Ureter (tissue), 1 donor: ENCODE measurements at places on chromosomes 1 and 21.

DNA sequence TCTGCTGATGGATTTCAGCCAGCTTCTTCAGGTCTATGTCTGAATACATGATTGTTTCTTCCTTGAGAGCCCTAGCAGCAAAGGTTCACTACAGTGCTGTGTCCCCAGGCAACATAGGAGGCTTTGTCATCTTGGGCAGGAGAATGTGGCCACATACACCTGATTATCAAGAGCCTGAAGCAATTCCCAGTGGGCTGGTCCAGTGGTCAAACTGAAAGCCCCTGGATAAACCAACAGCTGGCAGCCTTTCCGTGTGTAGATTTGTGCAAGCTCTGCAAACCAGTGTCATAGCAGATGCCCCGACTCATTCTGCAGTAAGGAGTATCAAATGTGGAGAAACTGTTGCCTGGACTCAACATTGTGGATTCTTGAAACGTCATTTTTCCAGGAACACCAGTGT, 2.3 kb upstream of the GIPC2 start:
- DNase-seq = no peak

- no peak for DNase-seq
Measured at GRCh38 chr1:240001177-240001740, 90.4 kb upstream of the FMN2 start.

DNA sequence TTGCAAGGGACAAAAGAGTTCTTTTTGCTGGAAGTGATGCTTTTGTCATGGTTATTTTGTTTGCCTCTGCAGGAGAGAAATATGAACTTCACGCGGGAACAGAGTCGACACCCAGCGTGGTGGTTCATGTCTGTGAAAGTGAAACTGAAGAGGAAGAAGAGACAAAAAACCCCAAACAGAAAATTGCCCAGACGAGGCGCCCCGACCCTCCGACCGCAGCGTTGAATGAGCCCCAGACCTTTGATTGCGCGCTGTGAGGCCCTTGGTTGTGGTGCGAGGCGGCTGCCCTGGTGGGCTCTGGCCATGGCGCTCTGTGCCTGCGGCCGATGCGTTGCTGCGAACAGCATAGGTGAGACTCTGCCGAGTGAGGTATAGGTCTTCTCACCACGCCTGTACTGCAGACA, 20.9 kb upstream of the NCMAP start:
- no peak for DNase-seq

- no peak for DNase-seq
Measured at GRCh38 chr1:236532850-236533249, 9.1 kb downstream of the LGALS8 start.

DNA sequence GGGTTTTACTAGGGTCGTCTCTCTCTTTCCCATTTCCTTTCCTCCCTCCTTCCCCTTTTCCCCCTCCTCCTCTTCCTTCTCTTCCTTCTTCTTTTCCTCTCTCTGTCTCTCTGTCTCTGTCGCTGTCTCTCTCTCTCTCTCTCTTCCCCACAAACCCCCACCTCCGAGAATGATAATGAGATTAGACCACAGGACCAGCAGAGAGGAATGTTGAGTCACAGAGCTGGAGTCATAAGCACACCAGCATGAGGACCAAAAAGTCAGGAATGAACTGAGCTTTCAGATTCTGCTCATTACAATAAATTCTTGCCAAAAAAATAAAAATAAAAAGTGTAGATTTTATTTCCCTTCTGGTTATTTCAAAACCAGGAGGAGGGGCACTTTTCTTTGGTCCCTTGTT, 377.4 kb downstream of the LTN1 start:
- no peak for DNase-seq
